ENCODE measurements at places on chromosomes 7 and 10.

DNA sequence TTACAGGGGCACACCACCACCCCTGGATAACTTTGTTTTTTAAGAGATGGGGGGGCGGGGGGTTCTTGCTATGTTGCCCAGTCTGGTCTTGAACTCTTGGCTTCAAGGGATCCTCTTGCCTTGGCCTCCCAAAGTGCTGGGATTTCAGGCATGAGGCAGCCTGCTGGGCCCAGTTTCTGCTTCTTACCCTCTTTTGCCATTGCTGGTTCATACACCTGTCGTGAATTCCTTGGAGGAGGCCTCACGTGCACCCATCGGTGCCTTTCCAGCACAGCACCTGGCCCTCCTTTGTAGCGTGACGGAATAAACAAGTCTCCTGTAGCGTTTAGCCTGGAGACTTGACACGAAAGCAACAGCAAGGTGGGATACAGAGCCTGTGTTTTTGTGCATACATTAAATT, 75.5 kb downstream of the CARD11 start:
- no peaks in the 10 kb centered on the region for H3K36me3 ChIP-seq
- DNase-seq = no peak
- no peak overlapping the region for H3K27ac ChIP-seq
- no peak overlapping the region for H3K4me3 ChIP-seq
- no peaks in the 10 kb centered on the region for H3K4me1 ChIP-seq

DNA sequence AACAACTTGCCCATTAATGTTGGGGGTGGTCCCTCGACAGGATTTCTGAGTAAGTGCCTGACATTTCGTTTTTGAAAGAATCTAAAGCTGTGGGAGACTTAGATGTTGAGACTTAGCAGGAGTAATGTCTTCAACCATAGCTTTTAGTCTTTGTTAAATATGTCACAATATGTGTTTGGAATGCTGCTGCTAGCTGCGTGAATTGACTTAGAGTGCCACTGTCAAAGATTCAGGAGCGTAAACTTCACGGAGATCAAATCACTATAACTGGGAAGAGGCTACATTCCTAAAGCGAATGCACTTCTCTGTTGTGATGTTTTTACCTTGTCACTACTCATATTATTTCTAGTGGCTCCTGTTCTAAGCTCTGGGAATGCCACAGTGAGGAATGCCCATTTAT, 91.3 kb upstream of the SAMD8 start:
- H3K4me1 ChIP-seq = no peaks in the 10 kb centered on the region
- peaks cover 6% of the 10 kb centered on the region for H3K36me3 ChIP-seq
- H3K4me3 ChIP-seq = no peak overlapping the region
- no peaks in the 10 kb centered on the region for H3K27me3 ChIP-seq

- H3K4me3 ChIP-seq = no peak overlapping the region
- no peaks in the 10 kb centered on the region for H3K4me1 ChIP-seq
- no peaks in the 10 kb centered on the region for H3K27me3 ChIP-seq
- no peak for DNase-seq
- H3K36me3 ChIP-seq = no peaks in the 10 kb centered on the region
- no peak overlapping the region for H3K27ac ChIP-seq
Measured at GRCh38 chr10:98608411-98608810, 161.7 kb upstream of the HPS1 start.

DNA sequence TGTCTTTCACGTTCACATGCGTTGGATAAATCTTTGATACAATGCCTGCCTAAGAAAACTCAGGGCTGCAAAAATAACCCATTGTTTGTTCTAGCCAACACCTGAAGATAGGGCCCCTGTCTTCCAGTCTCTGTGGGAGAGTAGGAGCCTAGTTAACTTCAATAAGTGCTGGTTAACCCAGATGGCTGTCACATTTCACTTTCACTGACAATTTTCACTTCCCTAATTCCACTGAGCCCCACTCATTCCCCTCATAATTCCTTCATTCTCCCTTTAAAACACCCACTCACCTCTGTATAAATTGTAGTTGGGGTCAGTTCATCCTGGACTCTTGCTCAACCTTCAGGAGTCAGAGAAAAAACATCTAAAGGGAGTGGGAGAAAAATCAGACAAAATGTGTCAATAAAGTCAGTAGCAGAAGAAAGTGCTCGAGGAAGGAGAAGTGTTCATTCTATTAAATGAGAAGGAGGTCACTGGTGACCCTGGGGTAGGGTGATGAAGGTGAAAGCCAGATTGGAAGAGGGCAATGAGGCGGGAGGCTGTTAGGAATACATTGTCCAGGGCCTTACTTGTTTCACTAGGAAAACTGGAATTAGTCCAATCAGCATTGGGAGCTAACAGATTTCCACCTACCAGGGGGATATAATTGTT, 51.2 kb upstream of the ABI1 start:
- H3K4me3 ChIP-seq = no peak overlapping the region
- DNase-seq = no peak
- no peaks in the 10 kb centered on the region for H3K4me1 ChIP-seq
- H3K36me3 ChIP-seq = no peaks in the 10 kb centered on the region
- H3K27me3 ChIP-seq = no peaks in the 10 kb centered on the region

DNA sequence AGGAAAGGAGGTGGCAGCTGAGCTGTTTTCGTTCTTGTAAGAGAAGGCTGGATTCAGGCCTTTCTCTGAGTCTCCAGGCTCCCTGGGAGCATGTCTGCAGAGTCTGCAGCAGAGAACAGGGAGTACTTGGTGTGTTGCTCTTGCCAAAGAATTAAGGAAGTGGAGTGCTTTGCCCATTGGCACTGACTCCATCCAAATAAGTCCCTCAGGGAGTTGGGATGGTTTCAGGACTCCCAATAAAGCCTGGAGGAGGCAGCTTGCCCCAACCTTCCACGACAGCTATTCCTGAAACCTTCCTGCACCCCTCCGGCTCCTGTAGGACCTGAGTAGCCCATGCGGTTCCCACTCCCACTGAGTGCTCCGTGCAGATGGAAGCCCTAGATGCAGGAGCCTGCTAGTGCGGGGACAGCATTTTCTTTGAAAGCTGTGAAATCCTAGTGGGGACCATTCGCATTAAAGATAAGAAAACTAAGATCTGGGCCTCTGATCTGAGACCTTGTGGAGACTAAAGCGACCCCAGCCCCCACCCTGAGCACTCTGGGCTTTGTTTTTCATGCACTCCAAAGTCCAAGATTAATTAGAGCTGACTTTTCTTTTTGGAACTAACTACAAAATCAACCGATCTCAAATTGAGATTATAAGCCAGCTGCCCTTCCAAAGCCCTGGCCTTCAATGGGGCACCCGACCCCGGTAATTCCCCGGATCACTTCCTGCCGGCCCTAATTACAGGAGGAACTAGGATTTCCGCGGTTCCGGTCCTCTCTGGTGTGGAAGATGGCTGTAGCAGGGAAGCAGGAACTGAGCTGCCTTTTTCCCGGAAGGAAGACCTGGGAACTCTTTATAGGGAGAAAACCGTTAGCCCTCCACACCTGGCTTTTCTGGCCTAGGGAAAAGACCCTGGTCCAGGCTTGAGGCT, 110.2 kb downstream of the COL13A1 start:
- H3K27ac ChIP-seq = peak overlapping the region; percentile 57
- H3K4me3 ChIP-seq = no peak overlapping the region
- DNase-seq = no peak
- H3K4me1 ChIP-seq = peaks cover 17% of the 10 kb centered on the region
- H3K36me3 ChIP-seq = no peaks in the 10 kb centered on the region
- H3K27me3 ChIP-seq = no peaks in the 10 kb centered on the region

- H3K4me1 ChIP-seq = peaks cover 58% of the 10 kb centered on the region
- no peak overlapping the region for H3K4me3 ChIP-seq
- no peaks in the 10 kb centered on the region for H3K27me3 ChIP-seq
- DNase-seq = no peak
Measured at GRCh38 chr7:149716007-149716931, 57.1 kb downstream of the ZNF467 start.

- no peaks in the 10 kb centered on the region for H3K27me3 ChIP-seq
- H3K27ac ChIP-seq = no peak overlapping the region
- no peak overlapping the region for H3K4me3 ChIP-seq
- H3K4me1 ChIP-seq = peaks cover 7% of the 10 kb centered on the region
Measured at GRCh38 chr10:20769481-20769880, 127.6 kb downstream of the NEBL start.

- H3K27me3 ChIP-seq = no peaks in the 10 kb centered on the region
- H3K27ac ChIP-seq = no peak overlapping the region
- no peak overlapping the region for H3K4me3 ChIP-seq
- no peak for DNase-seq
- H3K36me3 ChIP-seq = peaks cover 80% of the 10 kb centered on the region
- no peaks in the 10 kb centered on the region for H3K4me1 ChIP-seq
Measured at GRCh38 chr7:127736511-127736910, 84.5 kb downstream of the SND1 start.

DNA sequence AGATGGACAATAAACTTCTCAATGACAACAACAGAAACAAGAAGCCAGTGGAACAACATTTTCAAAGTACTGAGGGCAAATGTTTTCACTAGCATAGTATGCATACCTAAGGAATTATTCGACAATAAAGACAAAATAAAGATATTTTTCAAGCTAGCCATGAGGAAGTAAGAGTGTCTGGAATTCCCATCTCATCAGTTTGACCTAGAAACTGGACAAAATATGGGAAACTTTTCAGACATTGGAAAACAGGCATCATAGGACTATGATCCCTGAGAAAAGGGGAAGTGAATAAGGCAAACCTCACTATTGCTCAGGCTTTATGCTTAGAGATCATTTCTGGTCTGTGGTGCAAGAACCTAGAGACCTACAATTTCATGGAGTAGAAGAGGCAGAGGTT, 86.3 kb downstream of the OAT start:
- H3K4me3 ChIP-seq = no peak overlapping the region
- H3K27ac ChIP-seq = no peak overlapping the region
- H3K4me1 ChIP-seq = no peaks in the 10 kb centered on the region
- H3K27me3 ChIP-seq = no peaks in the 10 kb centered on the region

GRCh38 chr7:128827248-128827958, 2.8 kb upstream of the FLNC start:
- H3K36me3 ChIP-seq = no peaks in the 10 kb centered on the region
- DNase-seq = no peak
- H3K4me3 ChIP-seq = no peak overlapping the region
- H3K4me1 ChIP-seq = peaks cover 49% of the 10 kb centered on the region

DNA sequence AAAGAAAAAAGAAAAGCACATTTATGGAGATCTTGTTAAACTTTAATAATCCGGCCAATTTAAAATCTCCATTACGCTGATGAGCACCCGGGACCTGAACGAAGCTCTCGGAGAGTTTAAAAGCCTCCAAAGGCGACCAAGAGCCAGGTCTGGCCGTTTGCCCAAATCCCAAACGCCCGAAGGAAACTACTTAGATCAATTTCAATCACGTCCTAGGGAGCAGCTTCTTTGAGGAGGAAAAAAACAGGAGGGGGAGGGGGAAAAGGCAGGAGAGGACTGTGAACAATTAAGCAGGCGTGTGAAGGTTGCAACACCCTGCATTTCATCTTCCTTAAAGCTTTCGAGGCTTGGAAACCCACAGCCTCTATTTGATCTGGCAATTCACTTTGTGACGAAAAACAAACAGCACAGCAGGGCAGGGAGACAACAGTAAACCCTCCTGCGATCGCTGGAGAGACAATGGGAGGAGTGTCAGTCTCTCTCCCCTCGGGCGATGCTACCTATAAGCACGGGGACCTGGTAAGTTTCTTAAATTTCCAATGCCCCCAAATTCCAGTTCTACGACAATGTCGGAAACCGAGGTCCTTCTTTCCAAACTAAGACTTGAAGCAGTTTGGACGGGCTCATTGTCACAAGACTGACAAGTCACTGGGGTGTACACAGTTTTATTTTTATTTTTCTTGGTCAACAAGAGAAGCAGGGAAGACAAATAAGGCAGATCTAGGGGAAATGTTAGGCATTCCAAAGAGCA, 1.2 kb downstream of the KLF6 start:
- H3K27me3 ChIP-seq = no peaks in the 10 kb centered on the region
- H3K4me3 ChIP-seq = peak overlapping the region; percentile 70
- H3K27ac ChIP-seq = peak overlapping the region; percentile 100
- peaks cover 33% of the 10 kb centered on the region for H3K36me3 ChIP-seq

DNA sequence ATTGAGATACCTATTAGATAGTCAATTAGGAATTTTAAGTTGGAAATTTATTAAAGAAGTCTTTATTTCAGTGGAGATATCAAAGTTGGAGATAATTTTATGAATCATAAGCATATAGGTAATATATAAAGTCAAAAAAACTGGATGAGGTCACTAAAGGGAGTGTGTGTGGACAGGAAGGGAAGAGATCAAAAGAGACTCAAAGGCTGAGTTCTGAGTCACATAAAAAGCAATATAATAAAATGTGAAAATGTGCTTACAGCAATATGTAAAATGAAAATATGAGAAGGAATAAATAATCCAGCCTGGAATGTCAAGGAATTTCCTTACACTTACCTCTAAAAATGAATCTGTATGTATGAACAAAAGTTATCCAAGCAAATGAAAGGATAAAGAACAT, 583.3 kb upstream of the SORCS1 start:
- H3K27ac ChIP-seq = no peak overlapping the region
- H3K27me3 ChIP-seq = no peaks in the 10 kb centered on the region
- DNase-seq = no peak

- DNase-seq = no peak
- H3K4me1 ChIP-seq = no peaks in the 10 kb centered on the region
- H3K36me3 ChIP-seq = no peaks in the 10 kb centered on the region
Measured at GRCh38 chr10:121112136-121112535, 261.0 kb downstream of the WDR11 start.

Data from esophagus squamous epithelium (tissue), 5 donors.